Activated effector memory CD4-positive, alpha-beta T cell treated with Interleukin-2 at 50 U/mL for 16 hours (primary cell): ENCODE measurements at places on chromosomes 7 and 10.

DNA sequence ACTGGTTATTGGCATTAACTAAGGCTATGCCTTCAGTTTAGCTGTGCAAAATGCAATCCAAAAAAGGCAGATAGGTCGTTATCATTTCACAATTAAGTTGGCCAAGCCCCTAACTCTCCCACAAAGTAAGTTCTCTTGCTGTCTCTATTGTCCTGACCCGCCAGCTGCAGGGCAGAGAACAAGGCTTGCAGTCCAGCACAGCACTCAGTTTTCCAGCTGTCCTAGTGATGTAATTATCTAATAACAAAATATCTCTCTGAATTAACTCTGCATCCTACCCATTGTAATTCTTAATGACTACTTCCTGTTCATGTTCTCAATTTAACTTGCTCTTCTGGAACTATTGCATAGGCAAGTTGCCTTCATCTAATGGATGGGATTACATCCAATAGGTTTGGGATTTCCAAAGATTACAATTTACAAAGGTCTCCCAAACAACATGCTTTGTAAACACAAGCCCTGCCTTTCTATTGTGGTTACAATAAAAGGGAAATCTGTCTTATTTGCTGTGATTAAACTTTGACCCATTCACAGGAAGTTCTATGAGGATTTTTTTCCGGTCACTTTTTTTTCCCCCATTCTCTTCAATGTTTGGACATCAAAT is 55.2 kb downstream of the CDK6 start:
- DNase-seq = no peak

- DNase-seq = no peak
These were observed 123.4 kb downstream of the MAD1L1 start for GRCh38 chr7:2109251-2109872.

DNA sequence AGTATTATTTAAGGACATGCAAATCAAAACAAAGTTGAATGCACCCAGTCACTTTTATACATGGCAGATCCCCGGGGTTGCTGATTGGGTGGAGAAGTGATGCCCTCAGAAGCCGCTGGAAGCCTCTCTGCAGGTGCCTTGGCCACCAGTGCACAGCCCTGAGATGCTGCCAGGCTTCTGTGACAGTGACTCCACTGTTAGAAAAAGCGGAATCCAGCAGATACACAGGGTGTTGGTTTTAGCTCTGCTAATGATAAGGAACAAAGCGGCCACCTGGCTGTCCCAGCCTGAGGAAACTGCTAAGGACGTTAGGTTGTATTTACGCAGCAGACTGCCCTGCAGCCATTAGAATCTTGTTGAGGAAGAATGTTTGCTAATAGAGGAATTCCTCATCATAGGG is 47.5 kb downstream of the JAKMIP3 start:
- no peak for DNase-seq

DNA sequence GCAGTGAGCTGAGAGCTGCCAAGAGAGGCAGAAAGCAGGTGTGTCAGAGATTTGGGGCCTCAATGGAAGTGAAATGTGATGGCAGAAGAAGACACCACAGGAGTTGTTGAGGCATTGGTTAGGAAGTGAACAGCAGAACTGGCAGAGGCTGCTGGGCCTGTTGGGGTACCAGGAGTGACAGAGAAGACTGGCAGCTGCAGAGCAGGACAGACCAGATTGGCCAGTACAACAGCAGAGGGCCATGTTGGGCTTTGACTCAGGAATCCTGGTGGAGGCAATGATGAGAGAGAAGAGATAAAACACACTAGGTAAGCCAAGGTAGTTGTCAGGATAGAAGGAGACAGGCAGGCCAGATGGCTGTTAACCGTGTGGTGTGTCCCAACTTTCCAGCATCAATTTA is 19.9 kb upstream of the HERPUD2 start:
- no peak for DNase-seq

- no peak for DNase-seq
These were observed 80.8 kb downstream of the CARD11 start for GRCh38 chr7:2962865-2963264.

DNA sequence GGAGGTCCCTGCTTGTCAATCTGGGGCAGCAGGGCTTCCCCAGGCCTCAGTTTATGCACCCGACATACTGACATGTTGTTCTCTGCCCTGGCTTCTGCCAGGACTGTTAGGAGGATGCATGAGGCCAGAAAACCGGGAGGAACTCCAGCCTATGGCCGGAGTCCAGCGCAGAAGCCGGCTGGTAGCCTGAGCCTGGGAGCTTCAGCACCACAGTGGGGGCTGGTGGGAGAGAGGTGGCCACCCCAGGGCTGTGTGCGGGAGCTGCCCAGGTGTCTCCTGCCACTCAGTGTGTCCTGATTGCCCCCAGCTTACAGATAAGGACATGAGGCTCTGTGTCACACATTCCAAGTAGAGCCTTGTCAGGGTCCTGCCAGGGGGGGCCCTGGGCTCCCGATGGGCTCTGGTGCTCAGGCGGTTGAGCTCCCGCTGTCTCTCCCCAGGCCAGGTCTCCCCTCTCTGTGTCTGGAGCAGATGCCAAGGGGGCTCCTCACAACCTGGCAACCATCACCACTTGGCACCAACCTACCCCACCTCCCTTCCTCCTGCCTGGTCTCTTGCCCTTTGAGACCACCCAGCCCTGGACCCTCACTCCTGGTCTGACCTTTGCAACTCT is 32.3 kb downstream of the PPIF start:
- no peak for DNase-seq

- DNase-seq = no peak
These were observed 57.5 kb downstream of the FHIP2A start for GRCh38 chr10:114879093-114879492.

GRCh38 chr7:77823787-77824186 is 25.2 kb downstream of the PHTF2 start:
- no peak for DNase-seq

- DNase-seq = no peak
These were observed 85.7 kb upstream of the INHBA start for GRCh38 chr7:41788556-41788955.

- DNase-seq = no peak
These were observed 320.3 kb downstream of the WDR37 start for GRCh38 chr10:1376384-1376945.

- DNase-seq = no peak
These were observed 269.3 kb downstream of the BICC1 start for GRCh38 chr10:58781873-58782488.

DNA sequence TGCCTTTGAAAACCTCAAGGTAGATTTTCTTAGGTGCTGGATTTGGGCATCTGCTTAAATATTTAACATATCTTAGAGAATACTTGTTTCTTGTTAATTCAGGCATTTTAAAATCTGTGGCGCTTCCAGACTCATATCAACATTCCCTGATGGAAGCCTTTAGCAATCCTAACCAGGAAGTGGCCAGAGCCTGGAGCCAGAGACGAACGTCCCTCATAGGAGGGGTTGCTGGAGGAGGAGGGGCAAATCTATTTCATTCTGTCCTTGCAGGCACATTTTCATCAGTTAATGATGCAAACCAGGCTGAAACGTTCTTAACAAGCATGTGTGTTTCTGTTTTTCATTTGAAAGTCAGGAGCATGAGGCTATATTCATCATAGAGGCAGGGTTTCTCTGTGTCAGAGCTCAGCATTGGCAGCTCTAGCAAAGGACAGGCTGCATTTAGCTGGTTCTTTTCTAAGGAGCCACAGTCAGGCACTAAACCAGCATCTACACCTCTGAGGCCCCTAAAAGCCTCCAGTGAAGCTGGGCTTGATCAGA is 17.8 kb upstream of the IFIT2 start:
- DNase-seq = no peak

GRCh38 chr10:102665904-102666509 is 21.7 kb downstream of the TRIM8 start:
- DNase-seq = no peak
